ENCODE measurements at places on chromosomes 3 and 15. TPM values are rescaled to one million over a fixed set of nuclear protein-coding genes. Genes with fewer than 3 reads are reported as not detected.

- DNase-seq: peak; percentile 24
- peak overlapping the region; percentile 92 for H3K27ac ChIP-seq
- peak overlapping the region; percentile 99 for H3K4me3 ChIP-seq
- peaks cover 25% of the 10 kb centered on the region for H3K36me3 ChIP-seq
- peaks cover 41% of the 10 kb centered on the region for H3K4me1 ChIP-seq
- no peaks in the 10 kb centered on the region for H3K27me3 ChIP-seq
Measured at GRCh38 chr15:68278595-68279405, 1.3 kb downstream of the FEM1B start.

DNA sequence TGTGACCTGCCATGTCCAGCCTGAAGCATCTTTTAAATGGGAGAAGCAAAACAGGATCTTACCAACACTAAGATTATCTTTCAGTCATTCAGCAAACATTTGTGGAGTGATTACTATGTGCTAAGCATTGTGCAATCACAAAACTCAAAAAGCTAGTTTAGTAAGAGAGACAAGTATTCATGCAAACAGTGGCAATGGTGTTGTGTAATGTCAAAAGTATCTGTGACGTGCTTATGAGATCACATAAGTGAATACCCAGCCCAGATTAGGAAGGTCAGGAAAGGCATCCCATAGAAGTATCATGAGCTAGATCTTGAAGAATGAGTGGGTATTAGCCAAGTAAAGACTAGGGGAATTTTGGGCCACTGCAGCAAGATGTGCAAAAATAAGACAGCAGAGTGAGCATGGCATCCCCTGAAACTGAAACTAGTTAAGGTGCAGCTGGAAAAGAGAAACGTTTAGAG, 32.1 kb downstream of the SEC62 start:
- peak overlapping the region; percentile 89 for H3K27ac ChIP-seq
- no peaks in the 10 kb centered on the region for H3K27me3 ChIP-seq
- peaks cover 21% of the 10 kb centered on the region for H3K36me3 ChIP-seq
- no peak overlapping the region for H3K4me3 ChIP-seq

- H3K27me3 ChIP-seq: no peaks in the 10 kb centered on the region
- no peak overlapping the region for H3K27ac ChIP-seq
- H3K36me3 ChIP-seq: no peaks in the 10 kb centered on the region
- no peak overlapping the region for H3K4me3 ChIP-seq
- no peak for DNase-seq
- no peaks in the 10 kb centered on the region for H3K4me1 ChIP-seq
Measured at GRCh38 chr3:26171006-26171405, 381.1 kb downstream of the OXSM start.

Gene LHFPL4
- not detected for total RNA-seq

- no peak overlapping the region for H3K4me3 ChIP-seq
- no peak for DNase-seq
- no peaks in the 10 kb centered on the region for H3K4me1 ChIP-seq
- no peaks in the 10 kb centered on the region for H3K36me3 ChIP-seq
Measured at GRCh38 chr3:29534006-29534405, 253.1 kb downstream of the RBMS3 start.

DNA sequence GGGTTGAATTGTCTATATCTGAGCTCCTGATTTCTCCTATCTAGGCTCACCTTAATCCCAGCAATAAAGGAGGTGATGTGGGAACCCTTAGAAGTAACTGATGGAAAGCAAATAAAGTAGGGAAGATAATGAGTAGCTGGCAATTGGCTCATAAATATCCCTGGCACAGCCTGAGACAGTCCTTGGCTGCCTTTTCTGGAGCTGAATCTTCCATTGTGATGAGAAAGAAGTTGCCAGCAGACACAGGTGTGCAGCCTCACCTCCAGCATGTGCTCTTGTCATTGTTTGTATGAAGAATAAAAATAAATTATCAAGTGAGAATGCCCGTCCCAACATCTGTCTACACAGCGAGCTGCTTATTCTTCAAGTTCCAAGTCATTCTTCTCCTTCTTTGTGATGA, 53.2 kb upstream of the RASGRP1 start:
- H3K36me3 ChIP-seq: no peaks in the 10 kb centered on the region
- H3K27me3 ChIP-seq: no peaks in the 10 kb centered on the region
- no peak for DNase-seq
- no peak overlapping the region for H3K4me3 ChIP-seq
- H3K4me1 ChIP-seq: peaks cover 28% of the 10 kb centered on the region

DNA sequence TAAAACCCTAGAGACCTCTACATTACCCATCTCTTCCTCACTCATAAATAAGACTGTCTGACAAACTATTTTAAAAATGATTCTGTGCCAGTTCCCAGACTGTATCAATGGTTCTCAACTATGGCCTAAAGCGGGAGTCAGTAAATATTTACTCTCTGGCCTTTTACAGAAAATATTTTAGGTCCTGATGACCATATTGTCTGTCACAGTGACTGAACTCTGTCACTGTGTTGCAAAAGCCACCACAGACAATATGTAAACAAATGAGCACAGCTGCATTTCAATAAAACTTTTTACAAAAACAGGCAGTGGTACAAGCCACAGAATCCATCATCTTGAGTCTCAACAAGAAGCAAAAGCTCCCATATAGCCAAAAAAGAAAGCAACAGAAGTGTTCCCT, 45.4 kb downstream of the PLOD2 start:
- H3K27me3 ChIP-seq: no peaks in the 10 kb centered on the region
- no peak for DNase-seq
- H3K27ac ChIP-seq: no peak overlapping the region
- no peak overlapping the region for H3K4me3 ChIP-seq
- H3K4me1 ChIP-seq: no peaks in the 10 kb centered on the region
